ENCODE measurements at places on chromosomes 5 and 9.
A peak's percentile ranks its signal among the peaks of the same experiment; 100 is the strongest.

GRCh38 chr9:119004618-119004990, 364.6 kb downstream of the BRINP1 start:
- DNase-seq = no peak

- DNase-seq = no peak
Measured at GRCh38 chr5:76084496-76085242, 1.5 kb downstream of the SV2C start.

DNA sequence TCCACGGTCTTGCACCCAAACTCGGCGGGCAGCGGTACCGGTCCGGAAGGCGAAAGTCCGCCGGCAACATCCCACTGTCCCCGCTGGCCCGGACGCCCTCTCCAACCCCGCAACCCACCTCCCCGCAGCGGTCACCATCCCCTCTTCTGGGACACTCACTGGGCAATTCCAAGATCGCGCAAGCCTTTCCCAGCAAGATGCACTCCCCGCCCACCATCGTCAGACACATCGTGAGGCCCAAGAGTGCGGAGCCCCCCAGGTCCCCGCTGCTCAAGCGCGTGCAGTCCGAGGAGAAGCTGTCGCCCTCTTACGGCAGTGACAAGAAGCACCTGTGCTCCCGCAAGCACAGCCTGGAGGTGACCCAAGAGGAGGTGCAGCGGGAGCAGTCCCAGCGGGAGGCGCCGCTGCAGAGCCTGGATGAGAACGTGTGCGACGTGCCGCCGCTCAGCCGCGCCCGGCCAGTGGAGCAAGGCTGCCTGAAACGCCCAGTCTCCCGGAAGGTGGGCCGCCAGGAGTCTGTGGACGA, 33.3 kb downstream of the CD180 start:
- no peak for DNase-seq

- no peak for DNase-seq
Measured at GRCh38 chr9:106890608-106891007, 27.6 kb downstream of the ZNF462 start.

DNA sequence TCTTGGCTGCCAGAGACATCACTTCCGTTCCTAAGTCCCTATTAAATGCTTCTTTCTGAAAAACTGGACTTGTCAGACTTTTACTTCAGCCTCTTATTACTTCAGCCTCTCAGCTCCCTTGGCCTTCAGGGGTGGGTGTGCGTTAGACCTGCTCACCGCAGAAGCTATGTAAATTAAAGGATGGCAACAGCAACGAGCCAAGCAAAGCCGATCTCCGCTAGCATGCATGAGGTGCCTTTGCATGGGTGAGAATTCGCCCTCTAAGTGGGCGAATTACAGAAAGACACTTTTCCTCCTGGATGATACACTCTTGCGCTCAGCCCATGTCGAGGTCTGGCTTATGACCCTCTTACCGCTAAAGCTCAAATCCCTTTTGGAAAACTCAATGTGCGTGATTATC, 10.9 kb upstream of the IL3 start:
- DNase-seq = no peak

DNA sequence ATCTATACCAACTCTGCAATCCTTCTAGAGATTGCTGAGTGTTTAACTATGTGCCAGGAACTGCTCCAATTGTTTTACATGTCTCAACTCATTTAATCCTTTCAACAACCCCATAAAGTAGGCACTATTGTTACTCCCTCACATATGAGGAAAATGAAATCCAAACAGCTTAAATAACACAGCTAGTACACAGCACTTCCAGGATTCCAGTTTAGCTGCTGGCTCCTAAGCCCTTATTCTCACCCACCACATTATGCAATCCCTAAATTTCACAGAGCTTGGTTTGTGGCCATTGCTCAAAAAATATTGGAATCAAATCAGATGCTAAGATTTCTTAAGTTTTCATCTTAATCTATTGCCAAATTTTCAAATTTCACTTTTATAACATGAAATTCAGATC, 84.9 kb downstream of the PRELID2 start:
- no peak for DNase-seq

DNA sequence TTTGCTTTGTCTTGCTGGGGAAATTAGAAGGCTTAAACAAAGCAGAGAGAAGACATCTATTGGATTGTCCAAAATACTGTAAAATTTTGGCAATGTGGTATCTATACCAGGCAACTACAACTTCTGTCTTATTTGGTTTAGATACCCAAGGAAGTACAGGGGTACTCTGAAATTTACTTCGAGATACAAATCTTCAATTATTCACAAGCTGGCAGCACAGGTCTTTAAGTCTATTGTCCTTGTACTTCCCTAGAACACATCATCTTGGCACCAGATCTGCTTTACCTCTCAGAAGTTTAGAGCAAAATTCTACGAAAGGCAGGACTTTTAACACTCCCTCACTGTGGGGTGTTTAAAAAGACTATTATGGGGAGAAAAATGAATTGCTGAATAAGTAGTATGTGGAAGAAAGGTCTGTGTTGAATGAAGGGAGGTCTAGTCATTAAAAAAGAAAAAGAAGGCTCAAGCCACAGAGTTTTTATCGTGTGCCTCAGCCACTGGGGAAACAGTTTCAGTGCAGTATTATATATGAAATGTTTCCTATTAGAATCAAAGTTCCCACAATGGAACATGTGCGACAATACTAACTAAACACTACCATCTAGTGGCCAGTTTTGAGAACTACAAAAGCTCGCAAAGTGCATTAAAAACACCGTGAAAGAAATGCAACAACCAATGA, 93.7 kb downstream of the PDE4D start:
- DNase-seq = peak; percentile 10

- no peak for DNase-seq
Measured at GRCh38 chr5:122907276-122907675, 61.9 kb downstream of the SNX24 start.

DNA sequence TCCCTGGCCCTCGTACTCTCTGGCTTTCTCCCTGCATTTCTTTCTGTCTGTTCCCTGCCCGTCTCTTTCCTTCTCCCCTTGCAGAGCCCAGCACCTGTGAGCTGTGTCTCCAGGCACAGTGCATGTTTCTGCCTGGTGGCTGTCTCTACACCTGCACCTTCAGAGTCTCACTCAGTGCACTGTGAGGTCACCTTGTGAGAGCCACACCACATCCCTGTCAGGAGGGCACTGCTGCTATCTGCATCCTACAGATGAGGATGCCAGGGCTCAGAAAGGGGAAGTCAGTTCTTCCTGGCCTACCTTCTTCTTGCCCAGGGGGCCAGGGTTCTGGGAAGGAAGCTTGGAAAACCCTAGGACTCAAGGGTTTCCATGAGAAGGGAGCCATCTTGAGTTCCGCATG, 69.7 kb upstream of the NEURL1B start:
- no peak for DNase-seq

GRCh38 chr5:169020102-169020501, 280.8 kb downstream of the SLIT3 start:
- no peak for DNase-seq

DNA sequence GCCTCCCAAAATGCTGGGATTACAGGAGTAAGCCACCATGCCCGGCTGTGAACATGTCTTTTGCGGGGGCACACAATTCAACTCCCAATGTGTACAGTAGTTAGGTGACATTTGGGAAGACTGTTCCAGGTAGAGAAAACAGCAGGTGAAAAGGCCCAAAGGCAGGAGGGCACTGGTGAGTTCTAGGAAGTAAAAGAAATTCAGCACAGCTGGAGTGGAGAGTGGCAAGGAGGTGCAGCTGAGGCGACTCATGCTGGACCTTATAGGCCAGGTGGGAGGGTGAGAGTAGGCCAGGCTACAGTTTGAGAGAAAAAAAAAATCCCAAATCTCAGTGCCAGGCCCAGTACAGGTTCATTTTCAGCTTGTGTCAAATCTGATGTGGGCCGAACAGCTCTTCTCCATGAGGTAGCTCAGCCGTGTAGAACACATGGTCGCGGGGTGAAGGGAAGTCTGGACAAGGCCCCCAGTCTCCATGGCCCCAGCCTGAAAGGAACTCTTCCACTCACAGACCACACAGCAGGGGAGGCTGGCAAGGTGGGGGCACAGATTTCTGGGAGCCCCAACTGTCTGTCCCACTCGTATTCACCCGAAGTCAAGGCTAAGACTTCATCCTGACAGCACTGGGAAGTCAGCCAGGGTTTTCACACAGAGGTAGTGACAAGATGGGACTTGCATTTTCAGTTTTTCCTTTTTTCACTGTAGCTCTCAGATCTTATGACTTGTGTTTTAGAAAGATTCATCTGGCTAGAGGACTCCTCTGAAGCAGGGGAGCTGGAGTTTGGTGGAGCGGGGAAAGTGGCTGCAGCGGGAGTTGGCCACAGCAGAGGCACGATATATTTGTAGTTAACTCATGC, 4.5 kb upstream of the HNRNPAB start:
- DNase-seq = no peak

DNA sequence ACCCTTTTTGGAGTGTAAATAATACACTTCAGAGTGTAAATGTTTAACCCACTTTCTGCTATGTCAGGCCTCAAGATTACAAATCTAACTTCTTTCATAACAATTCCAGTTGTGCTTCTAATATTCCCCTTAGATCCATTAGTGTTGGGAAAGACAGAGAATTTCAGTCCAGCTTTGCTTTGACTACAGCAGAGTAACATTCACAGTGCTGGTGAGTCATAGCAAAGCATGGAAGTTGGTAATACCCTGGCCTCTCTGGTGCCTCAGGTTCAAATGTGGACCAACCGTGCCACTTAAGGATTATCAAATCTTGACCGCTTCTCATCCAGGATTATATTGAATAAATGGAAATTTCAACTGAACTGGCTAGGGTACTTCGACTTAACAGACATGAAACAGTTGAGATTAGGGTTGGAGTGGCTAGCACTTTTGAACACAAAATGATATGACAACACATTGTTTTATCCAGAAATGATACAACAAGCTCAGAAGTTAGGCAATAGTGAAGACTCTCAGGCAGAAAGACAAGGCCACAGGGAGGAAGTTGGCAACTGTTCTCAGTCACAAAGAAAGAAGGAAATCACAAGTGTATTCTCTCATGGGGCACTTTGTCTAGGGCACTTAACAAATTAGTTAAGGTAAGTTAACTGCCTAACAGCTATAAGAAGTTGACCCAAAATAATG, 24.4 kb upstream of the RASA1 start:
- DNase-seq = no peak

- DNase-seq = no peak
Measured at GRCh38 chr5:143757116-143757515, 54.8 kb upstream of the HMHB1 start.

DNA sequence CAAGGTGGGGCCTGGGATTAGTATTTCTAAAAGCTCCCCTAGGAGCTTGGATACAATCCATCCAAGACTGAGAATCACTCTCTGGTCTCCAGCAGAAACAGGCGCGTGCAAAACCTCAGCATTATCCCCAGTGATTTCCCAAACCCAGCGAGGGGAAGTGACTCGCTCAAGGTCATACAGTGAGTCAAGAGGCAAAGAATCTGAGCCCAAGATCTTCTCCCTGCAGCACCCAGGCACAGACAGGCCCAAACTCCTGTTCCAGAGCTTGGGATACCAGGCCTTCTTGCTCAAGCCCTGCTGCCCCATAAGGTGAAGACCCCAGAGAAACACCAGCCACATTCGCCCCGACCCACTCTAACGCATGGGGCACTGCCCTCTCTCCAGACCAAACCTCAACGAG, 33.2 kb downstream of the SHB start:
- no peak for DNase-seq

GRCh38 chr5:129379406-129379805, 80.7 kb upstream of the ADAMTS19 start:
- no peak for DNase-seq

DNA sequence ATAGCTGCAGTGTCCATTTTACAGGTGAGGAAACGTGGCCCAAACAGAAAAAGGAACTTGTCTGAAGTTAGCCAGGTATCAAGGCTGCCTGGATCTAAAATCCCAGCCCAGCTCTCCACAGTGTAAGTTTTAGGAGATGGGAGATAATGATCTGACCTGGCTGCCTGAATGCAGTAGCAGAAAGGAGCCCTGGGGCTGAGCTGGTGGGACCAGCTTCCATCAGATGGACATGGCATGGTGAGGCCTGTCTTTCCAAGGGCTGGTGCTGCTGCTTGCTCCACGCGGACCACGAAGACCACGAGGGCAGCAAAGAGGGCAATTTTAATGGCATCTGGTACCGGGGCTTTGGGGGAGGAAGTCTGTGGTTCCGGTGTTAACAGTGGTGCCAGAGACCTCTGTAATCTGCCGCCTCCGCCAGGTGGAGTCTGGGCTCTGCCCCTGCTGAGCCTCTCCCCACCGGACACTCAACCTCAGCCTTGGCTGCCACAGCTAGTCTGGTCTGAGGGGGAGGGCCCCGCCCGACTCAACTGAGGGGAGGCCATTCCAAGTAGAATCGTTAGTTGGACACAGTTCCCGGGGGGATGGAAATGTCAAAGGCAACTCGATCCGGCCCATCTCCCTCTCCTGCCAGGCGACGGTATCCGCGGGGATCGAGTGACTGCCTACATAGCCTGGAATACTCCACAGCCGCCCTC, 650 bp downstream of the MYORG start:
- no peak for DNase-seq

- no peak for DNase-seq
Measured at GRCh38 chr9:13478639-13479038, 199.1 kb upstream of the MPDZ start.

GRCh38 chr9:2963307-2963706, 119.4 kb upstream of the PUM3 start:
- peak; percentile 12 for DNase-seq

GRCh38 chr5:102750151-102750834, 4.8 kb upstream of the PAM start:
- DNase-seq = no peak

DNA sequence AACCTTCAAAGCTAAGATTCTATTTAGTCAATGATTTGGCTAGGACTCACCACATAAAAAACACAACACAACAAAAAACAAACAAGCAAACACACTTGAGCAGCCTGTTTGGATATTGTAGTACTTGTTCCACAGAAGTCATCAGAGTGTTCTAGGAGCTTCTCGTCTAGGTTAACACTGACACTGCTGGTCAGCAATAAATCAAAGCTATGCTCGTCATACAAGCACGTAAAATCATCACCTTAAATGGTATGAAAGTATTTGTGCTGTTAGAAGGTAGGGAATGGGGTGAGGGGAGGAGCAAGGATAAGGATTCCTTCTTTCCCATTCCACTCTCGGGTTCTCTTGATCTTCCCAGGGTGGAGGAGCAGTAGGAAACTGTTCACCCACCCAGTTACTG, 88.0 kb downstream of the ARL15 start:
- DNase-seq = no peak

DNA sequence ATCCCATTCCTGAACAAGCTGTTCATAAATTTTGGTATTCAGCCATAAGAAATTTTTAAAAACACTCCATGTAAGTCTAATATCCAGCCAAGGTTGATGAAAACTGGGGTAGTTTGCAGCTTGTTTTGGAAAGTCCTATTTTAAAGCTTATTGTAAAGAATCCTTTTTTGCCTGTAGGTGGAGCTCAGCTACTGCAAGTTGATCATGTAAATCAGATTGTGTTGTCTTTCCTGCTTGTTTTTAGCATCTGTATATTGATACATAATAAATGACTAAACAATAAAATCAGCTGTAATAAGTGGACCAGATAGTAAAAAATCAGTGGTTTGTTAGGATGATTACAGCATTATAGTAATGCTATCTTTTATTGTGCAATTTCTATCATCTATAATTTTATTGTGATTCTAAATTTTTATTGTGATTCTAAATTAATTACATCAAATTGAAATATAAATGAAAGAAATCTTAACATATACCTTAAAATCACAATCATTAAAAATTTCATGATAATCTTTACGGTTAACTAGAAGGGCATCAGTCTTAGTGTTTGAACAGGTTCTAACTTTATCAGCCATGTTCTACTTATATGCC, 42.4 kb downstream of the CWC27 start:
- peak; percentile 26 for DNase-seq

GRCh38 chr9:98080326-98080725, 23.8 kb downstream of the NANS start:
- no peak for DNase-seq
